Omental fat pad (tissue), 4 donors: ENCODE measurements at places on chromosomes 11 and 22.

DNA sequence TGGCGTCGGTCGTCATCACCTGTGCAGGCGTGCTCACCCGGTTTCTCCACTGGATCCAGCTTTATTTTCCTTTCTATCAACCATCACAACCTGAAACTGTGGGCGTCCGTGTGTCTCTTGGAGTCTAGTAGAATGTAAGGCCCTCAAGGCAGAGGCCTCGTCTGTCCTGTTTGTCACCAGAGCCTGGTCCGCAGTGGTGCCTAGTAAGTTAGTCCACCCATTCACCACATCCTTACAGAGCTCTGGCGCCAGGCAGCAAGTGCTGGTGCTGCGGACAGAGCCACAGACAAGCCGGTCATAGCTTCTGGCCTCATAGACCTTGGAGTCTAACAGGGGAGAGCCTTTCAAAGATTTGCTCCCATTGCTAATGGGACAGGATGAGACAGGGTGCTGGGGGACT, 64.4 kb upstream of the PARVG start:
- no peak for DNase-seq

- no peak for DNase-seq
Observed at GRCh38 chr11:16041207-16041606, 315.1 kb downstream of the SOX6 start.

- no peak for DNase-seq
Observed at GRCh38 chr11:83818349-83818748, 532.2 kb upstream of the CCDC90B start.

DNA sequence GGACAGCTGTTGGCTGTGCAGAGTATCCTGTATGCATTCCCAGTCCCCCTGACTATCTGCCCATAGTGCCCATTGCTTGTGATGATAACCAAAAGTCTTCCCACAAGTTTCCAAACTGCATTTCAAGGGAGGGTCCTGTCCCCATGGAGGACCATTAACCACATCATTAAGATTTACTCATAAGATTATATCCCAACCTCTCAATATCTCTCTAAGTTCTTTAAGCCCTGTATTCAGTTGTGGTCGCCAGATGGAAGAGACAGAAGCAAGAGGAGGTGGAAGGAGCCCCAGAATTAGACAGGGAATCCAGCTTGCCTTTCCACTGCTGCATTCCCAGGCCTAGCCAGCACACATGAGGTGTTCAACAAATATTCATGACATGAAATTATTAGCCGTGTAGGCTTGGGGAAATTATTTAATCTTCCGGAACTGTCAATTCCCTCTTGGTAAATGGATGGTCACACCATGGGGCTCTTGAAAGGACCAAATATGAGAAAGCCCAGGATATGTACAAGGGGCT, 42.6 kb upstream of the TIMP3 start:
- DNase-seq, result no peak

DNA sequence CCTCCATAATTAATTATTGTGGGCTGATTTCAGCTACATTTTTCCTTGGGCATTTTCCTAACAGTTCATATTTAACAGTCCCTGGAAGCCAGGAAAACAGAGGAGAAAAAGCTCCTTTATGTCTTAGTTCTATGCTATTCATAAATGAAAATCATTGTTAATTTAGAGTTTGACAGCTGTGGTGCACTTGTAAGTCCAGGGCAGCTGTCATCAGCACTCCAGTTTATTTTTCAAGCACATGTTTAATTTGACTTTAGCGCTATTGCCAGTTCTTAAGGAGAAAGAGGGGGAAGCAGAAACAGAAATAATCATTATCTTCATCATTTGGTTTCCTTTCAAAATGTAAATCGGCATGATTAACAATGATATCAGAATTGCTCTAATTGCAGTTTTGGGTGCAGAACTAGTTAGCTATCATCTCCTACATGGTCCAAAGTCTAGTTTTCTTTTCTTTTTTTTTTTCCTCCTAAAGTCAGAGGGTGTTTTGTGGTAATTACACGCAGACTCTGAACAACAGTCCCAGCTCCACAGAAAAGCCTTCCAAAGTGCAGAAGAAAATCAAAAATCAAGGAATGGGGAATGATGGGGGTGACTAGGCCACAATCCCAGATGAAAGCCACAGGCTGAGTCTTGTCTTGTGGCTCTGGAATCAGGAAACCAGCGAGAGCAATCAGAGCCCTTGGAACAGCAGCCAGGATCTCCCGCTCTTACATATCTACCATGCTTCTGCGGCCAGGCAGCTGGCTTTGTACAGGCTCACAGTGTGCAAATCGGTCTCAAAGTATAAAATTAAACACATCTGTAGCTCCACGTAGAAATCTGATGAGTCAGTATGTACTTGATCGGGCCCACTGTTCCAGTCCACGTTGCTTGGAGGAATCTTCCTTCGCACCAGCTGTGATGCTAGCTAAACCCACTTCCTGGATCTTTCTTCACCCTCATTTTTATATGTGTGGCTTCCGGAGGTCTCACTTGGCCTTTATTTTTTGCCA, 91.9 kb downstream of the SPON1 start:
- DNase-seq, result no peak

GRCh38 chr11:123904932-123905331, 3.0 kb downstream of the OR8D4 start:
- no peak for DNase-seq

DNA sequence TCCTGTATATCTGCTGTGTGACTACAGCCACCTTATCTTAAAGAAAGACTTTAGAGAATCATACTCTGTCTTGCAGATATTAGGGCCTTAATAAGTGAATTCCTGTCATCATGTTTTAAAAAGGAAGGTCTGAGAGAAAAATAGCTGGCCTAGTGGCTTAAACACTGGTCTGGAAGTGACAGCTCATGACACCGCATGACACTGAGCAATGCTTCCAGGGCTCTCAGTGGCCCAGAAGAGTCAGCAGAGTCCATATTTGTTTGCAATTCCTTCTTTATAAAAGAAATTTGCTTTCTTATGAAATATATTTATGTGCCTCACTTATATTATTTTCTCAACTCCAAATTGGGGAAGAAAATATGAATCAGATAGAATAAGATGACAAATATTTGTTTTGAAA, 33.0 kb downstream of the MMP20 start:
- DNase-seq, result no peak

DNA sequence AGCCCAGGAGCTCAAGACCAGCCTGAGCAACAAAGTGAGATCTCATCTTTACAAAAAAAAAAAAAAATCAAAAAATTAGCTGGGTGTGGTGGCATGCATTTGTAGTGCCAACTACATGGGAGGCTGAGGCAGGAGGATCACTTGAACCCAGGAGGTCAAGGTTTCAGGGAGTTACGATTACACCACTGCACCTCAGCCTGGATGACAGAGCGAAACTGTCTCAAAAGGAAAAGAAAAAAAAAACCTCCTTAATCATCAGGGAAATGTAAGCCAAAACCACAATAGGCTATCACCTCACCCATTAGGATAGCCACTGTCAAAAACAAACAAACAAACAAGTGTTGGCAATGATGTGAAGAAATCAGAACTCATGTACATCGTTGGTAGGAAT, 13.4 kb downstream of the DGCR2 start:
- DNase-seq, result no peak

- no peak for DNase-seq
Observed at GRCh38 chr22:23276656-23277582, 96.6 kb downstream of the BCR start.

- DNase-seq, result no peak
Observed at GRCh38 chr22:32531931-32532819, 57.6 kb downstream of the FBXO7 start.

DNA sequence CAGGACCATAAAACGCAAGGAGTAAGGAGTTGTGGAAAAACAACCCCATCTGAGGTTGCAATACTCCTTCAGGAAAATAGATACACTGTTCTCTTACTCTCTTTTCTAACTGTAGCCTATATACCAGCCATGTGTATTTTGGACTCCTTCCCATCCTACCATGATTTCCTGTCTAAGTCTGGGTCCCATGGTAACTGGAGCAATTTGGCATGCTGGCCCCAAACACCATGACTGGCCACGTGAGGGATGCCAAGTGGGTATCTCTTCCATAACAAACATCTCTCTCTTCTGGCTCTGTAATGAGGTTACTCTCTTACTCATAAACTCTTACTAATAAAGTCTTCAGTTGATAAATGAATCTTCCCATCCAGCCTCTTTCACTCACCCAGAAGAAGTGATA, 26.5 kb downstream of the ABTB2 start:
- DNase-seq, result no peak

DNA sequence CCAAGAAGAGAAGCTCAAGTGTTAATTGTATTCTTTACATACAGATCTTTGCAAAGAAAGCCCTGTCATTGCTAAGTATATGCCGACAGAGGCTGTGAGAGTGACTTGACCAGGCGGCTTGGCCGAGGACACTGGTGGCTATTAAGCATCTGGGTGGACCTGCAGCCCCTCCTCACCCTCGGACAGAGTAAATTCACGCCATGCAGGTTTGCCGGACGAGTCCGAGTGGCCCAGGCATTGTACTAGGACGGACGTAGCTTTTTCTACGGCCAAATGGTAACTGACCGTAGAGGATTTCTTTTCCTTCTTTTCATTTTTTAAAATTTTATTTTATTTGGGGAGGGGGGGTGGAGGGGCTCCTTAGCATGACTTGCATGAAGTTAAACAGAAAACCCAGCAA, 47.0 kb downstream of the KCNC1 start:
- DNase-seq, result no peak
